ENCODE measurements at places on chromosomes 1 and 21.

- DNase-seq: no peak
These were observed 11.3 kb upstream of the MAP10 start for GRCh38 chr1:232793944-232794343.

DNA sequence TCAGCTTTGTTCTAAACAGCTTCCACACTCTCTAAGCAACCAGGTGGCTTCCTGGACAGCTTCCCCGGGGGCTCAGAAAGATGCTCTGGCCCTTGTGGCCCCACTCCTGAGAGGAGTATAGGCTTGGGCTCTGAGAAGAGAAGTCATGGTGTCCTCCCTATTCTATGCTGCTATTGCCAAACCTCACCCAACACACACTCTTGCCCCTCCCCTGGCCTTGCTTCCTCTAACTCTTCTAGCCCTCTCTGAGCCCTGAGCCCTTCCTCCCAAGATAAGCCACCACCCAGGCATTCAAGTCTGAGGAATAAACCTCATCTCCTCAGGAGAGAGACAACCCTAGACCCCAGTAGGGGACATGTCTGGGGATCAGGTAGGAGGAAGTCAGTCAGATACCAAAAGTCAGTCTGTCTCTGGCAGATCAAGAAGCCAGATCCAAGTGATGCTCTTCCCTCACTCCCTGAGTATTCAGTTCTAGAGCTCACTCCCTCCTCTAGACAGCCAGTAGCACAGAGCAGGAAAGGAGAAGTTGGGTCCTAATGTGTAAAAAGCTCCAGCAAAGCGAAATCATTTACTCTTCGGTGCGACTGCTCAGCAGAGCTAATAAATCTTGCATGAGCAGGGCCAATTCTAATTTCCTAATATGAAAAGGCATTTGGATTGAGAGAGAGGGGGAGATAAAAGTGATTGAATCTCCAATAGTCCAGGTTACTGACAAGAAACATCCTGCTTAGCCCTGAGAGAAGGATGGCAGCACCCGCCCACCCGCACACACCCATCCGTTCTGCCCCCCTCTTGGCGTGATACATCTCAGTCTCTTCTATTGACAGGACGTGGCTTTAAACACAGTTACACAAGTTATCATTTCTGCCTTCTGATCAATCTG, 50.5 kb downstream of the DMAP1 start:
- DNase-seq: no peak

GRCh38 chr1:78587211-78587610, 33.0 kb upstream of the IFI44L start:
- DNase-seq: no peak

GRCh38 chr1:91031081-91031480, 9.2 kb upstream of the ZNF644 start:
- DNase-seq: no peak

- DNase-seq: no peak
These were observed 149.3 kb downstream of the TGFB2 start for GRCh38 chr1:218494449-218494852.

DNA sequence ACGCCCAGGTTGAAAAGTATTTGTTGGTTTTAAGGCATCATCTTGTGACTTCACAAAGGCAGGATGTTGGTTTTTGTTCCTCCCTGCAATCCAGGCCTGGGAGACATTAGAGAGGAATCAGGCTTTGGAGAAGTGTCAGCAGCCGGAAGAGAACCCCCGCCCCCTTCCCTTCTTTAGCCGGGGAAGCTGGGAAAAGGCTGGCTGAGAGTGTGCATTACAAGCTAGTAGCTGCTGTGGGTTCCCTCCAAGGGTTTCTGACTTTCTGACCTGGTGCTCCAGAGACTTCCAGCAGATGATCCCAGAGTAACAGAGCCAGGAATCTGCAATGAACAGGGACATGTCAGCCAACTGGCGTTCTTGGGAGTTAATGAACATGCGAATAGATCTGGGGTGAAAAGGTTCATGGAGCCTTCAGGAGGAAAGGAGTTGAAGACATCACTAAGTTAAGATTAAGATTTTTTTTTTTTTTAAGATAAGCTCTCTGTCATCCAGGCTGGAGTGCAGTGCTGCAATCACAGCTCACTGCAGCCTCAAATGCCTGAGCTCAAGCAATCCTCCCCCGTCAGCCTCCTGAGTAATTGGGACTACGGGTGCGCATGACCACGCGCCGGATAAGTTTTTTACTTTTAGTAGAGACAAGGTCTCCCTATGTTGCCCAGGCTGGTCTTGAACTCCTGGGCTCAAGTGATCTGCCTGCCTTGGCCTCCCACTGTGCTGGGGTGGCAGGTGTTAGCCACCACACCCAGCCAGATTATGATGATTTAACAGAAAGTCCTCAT, 7.5 kb downstream of the DISP3 start:
- DNase-seq: no peak

- no peak for DNase-seq
These were observed 3.9 kb downstream of the S100A8 start for GRCh38 chr1:153387001-153387400.

DNA sequence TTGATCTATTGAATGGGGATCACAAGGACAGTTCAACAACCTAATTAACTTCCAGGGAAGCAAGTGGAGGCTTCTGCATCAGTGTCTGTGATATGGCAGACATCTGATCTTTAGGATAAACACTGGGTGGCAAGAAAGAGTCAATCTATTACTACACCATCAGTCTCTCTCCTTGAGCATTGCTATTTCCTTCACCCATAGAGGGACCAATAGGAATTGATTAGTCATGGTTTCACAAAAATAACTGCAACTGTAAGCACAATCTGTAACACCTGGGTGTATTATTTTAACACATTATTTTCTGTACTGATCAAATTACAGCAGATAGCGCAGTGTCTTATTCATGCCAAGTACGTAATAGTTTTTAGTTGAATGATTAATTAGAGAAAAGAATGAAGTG, 50.3 kb downstream of the USP24 start:
- no peak for DNase-seq

GRCh38 chr1:231507476-231508355, 20.8 kb upstream of the TSNAX start:
- no peak for DNase-seq

GRCh38 chr1:150574260-150575071, 4.9 kb downstream of the MCL1 start:
- DNase-seq: no peak

DNA sequence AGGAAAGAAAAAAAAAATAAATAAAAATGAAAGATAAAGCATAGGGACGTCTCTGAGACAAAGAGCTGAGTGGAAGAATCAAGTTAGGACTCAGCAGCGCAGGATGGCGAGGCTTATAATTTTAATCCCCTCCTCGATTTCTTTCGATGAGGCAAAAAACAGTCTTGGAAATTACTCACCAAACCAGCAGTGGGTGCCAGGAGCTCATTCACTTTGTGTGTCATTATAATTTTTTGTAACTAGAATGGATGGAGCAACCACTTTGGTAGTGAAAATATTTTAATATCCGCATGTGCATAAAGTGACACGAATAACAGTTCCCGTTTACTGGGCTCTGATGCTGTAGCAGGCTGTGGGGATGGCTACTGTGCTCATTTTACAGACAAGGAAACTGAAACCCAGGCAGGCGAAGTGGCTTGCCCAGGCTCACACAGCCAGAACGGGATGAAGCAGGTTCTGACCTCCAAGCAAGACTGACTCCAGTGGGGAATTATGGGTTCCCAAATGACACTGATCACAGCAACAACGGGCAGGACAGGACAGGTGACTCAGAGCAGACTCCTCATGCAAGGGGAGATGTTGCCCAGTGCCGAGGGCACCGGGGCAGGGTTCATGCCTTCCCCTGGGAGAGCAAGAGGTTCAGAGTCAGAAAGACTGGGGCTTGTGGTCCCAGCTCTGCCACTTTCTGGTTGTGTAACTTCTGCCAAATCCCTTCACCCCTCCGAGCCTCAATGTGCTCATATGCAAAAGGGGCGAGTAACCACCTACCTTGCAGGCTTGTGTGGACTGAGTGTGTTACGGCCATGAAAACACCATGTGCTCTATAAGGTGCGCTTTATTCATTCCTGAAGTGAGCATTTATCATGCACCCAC, 63.6 kb downstream of the RUNX3 start:
- DNase-seq: peak; percentile 60

DNA sequence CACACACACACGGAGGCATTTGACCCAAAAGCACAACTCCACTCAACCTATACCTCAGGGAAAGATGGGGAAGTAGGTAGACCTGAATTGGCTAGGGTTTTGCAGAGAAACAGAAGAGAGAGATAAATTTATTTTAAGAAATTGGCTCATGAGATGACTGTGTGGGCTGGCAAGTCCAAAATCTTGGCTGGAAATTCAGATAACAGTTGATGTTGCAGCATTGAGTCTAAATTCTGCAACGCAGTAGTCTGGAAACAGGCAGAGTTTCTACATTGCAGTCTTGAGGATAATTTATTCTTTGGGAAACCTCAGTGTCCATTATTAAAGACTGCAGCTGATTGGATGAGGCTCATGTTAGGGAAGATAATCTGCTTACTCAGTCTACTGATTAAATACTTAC, 4.3 kb upstream of the LCE2B start:
- DNase-seq: no peak

- DNase-seq: no peak
These were observed 124.4 kb upstream of the CACYBP start for GRCh38 chr1:174875306-174875705.

DNA sequence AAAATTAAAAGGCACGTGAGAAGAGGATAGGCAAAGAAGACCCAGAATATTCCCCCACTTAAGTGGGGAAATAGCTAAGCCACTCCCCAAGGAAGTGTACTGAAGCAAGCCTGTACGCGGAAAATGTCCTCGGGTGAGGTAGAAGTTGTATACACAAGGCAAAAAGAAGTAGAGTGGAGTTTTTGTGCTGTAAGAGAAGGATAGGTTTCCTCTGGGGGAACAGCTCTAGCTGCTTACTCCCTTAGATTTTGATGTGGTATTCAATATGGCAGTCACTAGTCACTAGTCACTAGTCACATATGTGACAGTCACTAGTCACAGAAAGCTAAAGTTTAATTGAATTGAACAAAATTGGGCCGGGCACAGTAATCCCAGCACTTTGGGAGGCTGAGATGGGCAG, 7.6 kb downstream of the TXNIP start:
- DNase-seq: no peak

- no peak for DNase-seq
These were observed 84.7 kb downstream of the URB2 start for GRCh38 chr1:229710746-229711145.

GRCh38 chr21:39384674-39385298, 35.9 kb upstream of the HMGN1 start:
- no peak for DNase-seq

DNA sequence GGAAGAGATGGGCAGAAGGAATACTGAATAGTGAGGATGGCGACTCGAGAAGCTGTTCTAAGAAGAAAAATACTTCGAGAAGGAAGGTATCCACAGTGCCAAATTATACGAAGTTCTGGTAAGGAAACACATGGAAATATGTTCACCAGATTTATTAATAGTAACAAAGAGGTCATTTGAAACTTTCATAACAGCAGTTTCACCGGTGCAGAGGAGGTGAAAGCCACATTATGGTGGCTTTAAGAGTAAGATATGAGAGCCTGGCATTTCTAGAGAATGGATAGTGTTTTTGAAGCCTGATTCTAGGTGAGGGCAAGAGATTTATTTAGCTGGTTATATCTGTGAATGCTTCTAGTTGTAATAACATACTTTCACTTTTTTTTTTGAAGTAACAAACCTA, 56.2 kb downstream of the DPYD start:
- no peak for DNase-seq

- no peak for DNase-seq
These were observed 171.4 kb downstream of the TGFB2 start for GRCh38 chr1:218516526-218516925.

GRCh38 chr1:185495898-185496297, 178.9 kb upstream of the IVNS1ABP start:
- no peak for DNase-seq

- DNase-seq: no peak
These were observed 360.5 kb downstream of the HLX start for GRCh38 chr1:221239792-221240191.

DNA sequence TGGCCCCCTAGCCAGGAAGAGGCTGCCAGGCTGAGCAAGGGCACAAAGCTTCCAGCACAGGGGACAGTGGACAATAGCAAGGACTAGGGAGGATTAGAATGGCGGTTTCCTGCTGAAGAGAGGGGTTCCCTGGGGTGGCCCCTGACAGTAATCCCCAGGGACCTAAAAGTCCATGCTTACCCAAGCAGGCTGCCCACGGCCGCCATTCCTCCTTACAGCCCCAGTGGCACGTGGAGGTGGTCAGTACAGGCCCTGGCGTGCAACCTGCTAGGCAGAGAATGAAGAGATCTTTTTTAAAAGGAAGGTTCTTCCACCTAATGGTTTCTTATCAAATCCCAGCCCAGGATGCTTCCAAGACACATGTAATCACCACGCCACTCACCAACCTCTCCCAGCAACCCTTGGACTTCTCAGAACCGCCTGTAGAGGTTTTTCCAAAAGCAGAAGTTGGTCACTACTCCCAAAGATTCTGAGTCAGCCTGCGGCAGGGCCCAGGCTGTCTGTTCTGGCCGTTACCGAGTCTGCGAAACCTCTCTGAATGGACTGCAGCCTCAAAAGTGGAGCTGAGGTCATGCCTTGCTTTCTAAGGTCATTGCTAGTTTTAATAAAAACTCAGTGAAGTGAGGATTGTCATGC, 926 bp downstream of the MRPL55 start:
- no peak for DNase-seq

- no peak for DNase-seq
These were observed 3.8 kb upstream of the EDN2 start for GRCh38 chr1:41488040-41488951.

DNA sequence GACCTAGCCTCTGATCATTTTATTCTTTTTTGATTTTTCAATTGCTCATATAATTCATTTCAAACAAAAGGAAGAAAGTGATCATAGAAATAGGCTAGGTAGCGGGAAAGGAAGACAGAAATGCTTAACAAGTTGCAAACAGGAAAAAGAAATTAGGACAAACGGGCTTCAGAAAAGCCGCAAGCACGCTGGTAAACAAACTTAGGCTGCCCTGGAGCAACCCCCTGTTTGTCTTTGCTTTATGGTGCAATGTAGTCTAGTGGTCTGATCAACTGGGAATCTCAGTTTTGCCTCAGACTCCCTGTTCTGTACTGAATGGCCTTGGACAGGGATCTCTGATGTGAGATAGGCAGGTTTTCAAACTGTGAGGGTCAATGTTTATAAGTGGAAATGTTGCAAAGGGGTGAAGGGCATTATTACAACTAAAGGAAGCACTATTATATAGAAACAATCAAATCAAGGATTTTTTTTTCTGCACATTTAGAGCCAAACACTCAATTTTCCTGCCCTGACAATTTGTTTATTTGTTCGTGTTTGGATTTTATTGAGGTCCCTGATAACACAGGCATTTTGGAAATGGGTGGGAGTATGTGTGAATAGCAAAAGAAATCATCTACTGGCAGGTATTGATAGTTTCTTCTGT, 146.8 kb upstream of the NRIP1 start:
- no peak for DNase-seq

GRCh38 chr1:154324669-154325582, at the start of gene ATP8B2:
TSS of gene ATP8B2 (plus strand) at chr1:154325525. CDS start at chr1:154328142, 2,617 bp downstream.
- DNase-seq: no peak

DNA sequence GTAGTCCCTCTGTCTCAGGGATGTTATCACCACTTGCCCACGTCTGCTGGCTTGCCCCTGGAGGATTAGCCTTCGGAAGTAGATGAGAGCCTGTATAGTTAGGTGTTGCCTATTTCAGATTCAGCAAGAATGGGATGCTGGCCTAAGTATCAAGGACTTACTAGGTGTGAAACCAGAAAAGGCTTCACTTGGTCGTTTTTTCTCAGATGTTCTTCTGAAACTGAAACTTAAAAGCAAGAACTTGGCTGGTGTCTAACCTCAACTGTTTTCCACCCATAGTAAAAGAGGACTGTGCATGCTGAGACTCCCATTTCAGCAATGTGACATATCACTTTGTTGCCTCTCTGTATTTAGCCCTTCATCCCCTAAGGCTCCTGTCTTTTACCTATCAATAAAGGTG, 67.0 kb upstream of the LRRC53 start:
- no peak for DNase-seq

- no peak for DNase-seq
These were observed 208.2 kb downstream of the NFIA start for GRCh38 chr1:61290525-61290924.
